ENCODE measurements at places on chromosomes 11 and 22.

DNA sequence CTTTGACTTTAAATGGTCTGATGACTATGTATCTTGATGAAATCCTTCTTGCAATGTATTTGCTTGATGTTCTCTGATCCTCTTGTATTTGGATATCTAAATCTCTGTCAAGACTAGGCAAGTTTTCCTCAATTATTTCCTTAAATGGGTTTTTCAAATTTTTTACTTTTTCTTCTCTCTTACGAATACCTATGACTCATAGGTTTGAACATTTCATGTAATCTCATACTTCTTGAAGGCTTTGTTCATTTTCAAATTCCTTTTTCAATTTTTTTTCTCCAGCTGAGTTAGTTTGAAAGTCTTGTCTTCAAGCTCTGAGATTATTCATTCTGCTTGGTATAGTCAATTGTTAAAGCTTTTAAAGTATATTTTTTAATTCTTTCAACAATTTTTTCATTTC lies 13.1 kb downstream of the OR10W1 start:
- no peak for DNase-seq

DNA sequence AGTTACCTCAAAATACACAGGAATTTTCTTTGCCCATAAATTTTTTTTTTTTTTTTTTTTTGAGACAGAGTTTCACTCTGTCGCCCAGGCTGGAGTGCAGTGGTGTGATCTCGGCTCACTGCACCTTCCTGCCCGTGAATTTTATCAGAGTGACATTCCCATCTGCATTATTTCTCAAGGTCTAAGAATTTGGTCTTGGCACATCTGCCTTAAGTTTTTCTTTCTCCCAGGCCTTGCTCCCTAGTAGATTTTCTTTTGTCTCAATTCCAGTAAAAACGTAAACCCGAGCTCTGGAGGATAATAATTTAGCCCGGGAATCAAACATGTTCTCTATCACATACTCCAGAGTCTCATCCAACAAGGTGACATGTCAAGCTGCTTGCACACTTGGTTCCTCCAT lies 12.4 kb downstream of the TRIM6 start:
- DNase-seq, result no peak

DNA sequence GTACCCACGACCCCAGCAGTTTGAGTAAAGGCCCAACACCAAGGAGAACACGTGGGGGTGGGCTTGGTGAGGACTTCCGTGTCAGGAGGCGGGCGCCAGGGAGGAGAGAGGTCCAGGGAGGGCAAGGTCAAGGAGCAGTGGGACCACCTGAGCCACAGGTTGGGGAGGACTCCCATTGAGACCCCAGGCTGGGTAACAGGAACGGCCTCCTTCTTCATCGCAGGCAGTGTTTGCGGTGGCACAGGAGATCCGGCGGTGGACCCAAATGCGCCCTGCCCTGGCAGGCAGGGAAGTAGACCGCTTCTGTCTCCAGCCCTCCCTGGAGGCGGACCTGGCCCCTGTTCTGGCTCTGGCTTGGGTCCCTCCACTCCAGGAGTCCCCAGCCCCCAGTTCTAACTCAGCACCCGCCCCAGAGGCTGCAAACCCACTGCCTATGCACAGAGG lies 5.9 kb upstream of the TBX1 start:
- DNase-seq, result no peak

- DNase-seq, result no peak
These were observed 41.4 kb downstream of the PPME1 start for GRCh38 chr11:74212533-74212932.

- DNase-seq, result no peak
These were observed 593.2 kb downstream of the INSC start for GRCh38 chr11:15707971-15708370.

- DNase-seq, result no peak
These were observed 367.1 kb upstream of the PDGFD start for GRCh38 chr11:104531075-104531474.

DNA sequence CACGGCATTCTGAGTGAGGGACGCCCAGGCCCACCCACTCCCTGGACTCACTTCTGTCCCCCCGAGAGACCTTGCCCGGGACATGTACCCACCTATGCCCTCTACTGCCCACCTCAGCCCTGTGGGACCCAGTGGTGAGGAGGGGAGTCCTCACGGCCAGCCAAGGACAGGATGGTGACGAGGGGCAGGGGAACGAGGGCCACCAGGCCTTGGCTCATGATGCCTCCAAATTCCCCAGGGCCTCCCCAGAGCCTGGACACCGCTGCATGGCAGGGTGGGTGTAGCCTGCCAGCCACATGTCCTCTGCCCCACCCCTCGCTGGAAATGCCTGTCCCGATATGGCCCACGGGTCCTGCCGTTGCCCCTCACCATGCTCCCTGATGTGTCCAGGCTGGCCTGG lies 26.1 kb downstream of the TSPAN4 start:
- no peak for DNase-seq
